ENCODE measurements at places on chromosomes 2 and 18. TPM values are rescaled to one million over a fixed set of nuclear protein-coding genes. Genes with fewer than 3 reads are reported as not detected.

TEX261 gene
- 79.5 TPM for total RNA-seq

GPBAR1 gene
- 0.66 TPM for total RNA-seq

PARD3B gene
- total RNA-seq = 0.48 TPM

ATP8B1 gene
- 0.15 TPM for total RNA-seq

WDR12 gene
- 172 TPM for total RNA-seq

GRCh38 chr2:176997074-176997791 lies 215.4 kb upstream of the HNRNPA3 start:
- no peak for DNase-seq

DNA sequence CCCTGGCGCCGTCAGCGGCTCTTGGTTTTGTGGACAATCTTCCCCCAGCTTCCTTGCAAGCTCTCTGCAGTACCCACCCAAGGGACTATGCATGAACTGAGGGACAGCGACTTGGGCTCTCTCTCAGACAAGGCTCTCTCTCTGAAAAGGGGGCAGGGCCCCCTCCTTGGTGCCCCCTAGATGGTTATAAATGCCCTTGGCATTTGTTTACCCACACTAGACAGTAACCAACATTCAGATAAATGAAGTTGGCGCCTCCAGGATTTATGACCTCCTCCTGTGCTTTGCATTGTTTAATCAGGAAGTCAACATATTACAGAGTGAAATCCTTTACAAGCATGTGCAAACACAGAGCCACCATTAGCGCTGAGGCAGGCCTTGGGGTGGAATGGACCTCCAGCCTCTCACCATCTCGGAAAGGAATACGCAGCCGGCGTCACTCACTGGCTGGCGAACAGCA lies 547.4 kb upstream of the ID2 start:
- no peak for DNase-seq

DNA sequence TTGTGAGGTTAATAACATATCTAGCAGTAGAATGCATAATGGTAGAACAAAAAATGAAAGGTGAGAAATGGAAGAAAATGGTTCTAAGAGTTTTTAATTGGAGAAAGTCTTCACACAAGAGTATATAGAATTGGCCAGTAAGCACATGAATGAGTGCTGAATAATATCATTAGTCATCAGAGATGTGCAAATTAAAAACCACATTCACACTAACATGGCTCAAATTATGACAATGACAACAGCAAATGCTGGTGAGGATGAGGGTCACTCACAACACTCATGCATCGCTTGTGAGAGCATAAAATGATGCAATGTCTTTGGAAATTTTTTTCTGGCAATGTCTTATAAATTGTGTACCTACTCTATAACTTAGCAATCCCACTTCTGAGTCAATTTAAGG lies 1355.4 kb upstream of the ACVR2A start:
- DNase-seq = no peak

- no peak for DNase-seq
These were observed 379.4 kb downstream of the TNS1 start for GRCh38 chr2:217623281-217623912.

DNA sequence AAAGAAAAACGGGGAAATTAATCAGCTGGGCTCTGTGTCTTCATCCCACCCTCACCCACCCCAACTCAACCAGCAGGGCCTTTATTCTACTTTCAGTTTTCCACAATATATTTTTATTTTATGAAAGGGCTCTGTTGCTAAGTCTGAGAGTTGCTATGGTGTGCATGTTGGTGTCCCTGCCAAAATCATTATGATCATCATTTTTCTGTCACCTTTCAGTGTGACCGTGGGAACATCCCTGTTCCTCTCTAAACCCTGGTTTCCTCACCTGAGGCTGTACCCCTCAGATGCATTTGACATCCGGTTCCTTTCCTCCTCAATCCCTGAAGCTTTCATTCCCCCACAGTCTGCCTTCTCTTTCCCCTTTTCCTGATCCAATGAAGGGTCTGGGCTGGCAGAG lies 180.5 kb downstream of the ZFP36L2 start:
- DNase-seq = no peak

- DNase-seq = no peak
These were observed 72.2 kb upstream of the TMEM87B start for GRCh38 chr2:111982822-111983221.

DNA sequence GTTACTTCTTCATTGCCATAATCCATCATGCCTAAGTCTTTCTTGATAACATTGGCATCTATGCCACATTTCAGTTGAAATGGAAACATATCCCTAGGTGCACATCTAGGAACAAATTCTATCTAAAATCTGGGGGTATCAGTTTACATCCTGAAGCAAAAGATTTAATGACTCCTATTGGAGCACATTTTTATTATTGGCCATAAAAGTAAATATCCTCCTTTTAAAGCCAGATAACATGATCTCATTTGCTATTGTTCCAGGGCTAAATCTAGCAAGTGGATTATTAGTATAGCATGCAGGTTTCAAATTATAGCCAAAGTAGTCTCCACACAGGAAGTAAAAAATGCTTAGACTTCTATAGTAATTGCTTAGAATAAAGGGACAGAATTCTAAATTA lies 193.2 kb downstream of the CDH2 start:
- no peak for DNase-seq

DNA sequence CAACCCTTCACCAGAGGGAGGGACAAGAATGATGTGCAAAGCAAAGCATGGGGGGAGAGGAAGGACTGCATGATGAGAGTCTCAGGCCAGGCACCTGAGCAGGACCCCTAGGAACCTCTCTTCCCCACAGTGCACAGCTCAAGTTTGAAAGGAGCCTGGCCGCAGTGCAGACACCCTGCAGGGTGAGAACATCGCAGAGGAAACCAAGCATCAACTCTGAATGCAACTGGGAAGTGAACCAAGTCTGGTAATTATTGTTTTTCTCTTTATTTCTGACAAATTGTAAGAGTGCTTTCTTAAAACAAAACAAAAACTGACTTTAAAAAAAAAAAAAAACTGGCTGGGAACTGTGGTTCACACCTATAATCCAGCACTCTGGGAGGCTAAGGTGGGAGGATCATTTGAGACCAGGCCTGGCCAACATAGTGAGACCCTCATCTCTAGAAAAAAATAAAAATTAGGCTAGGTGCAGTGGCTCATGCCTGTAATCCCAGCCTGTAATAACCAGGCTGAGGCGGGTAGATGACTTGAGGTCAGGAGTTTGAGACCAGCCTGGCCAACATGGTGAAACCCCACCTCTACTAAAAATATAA lies 15.3 kb downstream of the NPC1 start:
- no peak for DNase-seq

GRCh38 chr2:191552066-191552465 lies 125.9 kb upstream of the NABP1 start:
- DNase-seq = no peak

GRCh38 chr2:7146151-7146550 lies 228.9 kb downstream of the RNF144A start:
- DNase-seq = no peak

- no peak for DNase-seq
These were observed 4.6 kb downstream of the SIX2 start for GRCh38 chr2:45004562-45005191.

DNA sequence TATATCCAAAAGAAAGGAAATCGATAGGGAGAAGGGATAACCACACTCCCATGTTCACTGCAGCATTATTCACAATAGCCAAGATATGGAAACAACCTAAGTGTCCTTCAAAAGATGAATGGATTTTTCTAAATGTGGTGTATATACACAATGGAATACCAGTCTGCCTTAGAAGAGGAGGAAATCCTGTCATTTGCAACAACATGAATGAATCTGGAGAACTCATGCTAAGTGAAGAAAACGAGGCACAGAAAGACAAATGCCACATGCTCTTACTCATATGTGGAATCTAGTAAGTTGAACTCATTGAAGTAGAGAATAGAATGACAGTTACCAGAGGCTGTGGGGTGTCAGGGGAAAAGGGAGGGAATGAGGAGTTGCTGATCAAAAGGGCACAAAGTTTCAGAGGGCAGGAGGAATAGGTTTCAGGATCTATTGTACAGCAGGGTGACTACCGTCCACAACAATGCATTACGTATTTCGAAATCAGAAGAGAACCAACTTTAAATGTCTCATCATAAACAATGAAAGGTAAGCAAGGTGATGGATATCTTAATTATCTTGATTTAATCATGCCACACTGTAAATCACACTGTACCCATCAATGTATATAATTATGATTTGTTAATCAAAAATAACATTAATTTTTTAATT lies 46.1 kb downstream of the SIGLEC15 start:
- DNase-seq = no peak

DNA sequence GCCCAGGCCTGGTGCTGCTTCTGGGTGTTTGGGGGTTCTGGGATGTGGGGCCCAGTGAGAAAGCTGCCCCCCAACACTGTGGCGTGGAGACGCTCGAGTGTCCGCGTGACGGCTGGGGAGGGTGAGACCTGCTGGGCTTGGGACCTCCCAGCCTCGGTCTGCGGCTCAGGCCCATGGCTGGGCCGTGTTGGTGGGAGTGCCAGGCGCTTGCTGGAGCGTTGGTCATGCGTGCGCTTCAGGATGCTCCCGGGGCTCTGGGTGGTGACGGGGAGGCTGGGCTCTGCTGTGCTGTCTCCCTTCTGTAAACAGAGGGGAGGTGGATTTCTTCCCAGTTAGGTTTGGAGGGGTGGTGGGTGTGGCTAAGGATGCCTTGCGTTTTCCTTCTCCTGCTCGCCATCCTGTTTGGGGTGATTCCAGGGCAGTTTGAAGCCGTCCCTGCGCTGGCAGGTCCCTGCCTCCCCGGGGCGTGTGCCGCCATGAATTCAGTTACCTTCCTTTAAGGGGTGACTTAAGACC lies 606 bp downstream of the GAL3ST2 start:
- DNase-seq = no peak

- DNase-seq = no peak
These were observed 5.1 kb upstream of the MALT1 start for GRCh38 chr18:58666176-58666575.

GRCh38 chr18:61676773-61677434 lies 215.9 kb downstream of the RNF152 start:
- no peak for DNase-seq

DNA sequence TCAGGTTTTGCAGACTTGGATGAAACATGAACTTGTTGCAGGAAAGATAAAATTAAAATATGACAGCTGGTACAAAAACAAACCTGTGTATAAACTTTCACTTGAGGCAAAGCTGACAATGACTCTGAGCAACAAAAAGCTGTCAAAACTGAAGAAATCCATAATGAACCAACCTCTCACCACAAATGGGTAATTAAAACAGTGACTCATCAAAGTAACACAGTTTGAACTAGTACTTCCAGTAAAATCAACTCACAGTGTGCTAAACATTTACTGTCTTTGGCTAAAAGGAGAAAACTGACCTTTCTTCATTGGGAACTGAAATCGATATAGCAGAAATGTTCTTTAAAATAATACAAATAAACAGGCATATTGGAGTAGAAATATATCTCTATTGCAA lies 209.7 kb downstream of the WDPCP start:
- no peak for DNase-seq

- DNase-seq = no peak
These were observed 56.8 kb downstream of the TGFA start for GRCh38 chr2:70496819-70497218.

DNA sequence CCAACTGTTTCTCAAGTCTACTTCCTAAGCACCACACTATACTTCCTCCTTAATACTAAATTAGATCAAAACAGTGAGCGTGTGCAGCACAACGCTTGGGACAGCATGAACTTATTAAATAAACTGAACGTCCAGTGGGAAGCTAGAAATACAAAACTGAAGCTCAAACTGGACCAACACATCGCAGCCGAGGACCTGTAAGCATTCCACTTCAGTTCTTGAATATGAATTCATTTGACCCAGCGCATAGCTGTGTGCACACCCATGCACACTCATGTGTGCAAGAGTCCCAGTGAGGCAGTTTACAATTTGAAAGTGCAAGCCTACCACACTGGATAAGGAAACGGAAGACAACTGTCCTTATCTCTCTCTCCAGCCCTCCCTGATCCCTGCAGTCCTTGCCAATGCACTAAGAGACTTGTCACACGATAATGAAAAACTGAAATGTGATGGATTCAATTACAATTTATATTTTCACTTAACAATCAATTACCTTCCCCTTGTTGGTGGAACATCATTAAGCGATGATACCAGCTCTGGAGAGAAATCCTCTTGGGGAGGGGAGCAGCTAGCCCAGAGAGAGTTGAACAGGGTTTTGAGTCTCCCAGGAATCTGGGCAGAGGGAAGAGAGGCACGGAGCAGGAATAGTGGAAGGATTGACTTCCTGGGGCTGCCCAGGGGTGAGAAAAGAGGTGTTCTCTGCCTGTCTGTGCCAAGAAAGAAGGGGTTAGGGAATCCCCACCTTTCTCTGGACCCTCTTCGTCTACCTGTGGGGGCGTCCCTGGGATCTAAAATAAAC lies 186.5 kb upstream of the KLHL29 start:
- no peak for DNase-seq

- DNase-seq = no peak
These were observed 925.7 kb downstream of the EPHA4 start for GRCh38 chr2:220646424-220646823.

DNA sequence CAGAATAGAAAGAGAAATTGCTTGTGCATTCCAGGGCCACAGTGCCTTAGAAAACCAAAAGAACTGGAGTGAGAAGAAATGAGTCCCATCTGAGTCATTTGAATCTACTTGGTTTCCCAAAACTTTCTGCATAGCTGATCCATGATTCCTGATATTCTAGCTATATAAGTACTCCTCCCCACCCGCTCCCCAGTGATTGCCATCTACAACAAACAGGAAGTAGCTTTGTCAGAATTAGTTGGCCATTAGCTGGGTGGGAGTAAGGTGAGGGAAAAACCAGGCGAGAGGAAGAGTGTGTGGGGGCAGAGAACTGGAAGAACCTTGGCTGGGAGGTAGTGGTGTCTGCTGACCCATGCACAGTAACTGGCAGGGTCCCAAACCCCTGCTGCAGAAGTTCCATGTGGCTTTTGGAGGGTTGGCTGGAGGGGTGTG lies 122.1 kb downstream of the ACAA2 start:
- DNase-seq = no peak
